ENCODE measurements at places on chromosomes 6 and 20.

- DNase-seq = no peak
These were observed 116.3 kb downstream of the SNX5 start for GRCh38 chr20:17852323-17852722.

- no peak for DNase-seq
These were observed 882 bp downstream of the CNR1 start for GRCh38 chr6:88165087-88165843.

GRCh38 chr6:138241934-138242333, 23.6 kb upstream of the PBOV1 start:
- DNase-seq = no peak

DNA sequence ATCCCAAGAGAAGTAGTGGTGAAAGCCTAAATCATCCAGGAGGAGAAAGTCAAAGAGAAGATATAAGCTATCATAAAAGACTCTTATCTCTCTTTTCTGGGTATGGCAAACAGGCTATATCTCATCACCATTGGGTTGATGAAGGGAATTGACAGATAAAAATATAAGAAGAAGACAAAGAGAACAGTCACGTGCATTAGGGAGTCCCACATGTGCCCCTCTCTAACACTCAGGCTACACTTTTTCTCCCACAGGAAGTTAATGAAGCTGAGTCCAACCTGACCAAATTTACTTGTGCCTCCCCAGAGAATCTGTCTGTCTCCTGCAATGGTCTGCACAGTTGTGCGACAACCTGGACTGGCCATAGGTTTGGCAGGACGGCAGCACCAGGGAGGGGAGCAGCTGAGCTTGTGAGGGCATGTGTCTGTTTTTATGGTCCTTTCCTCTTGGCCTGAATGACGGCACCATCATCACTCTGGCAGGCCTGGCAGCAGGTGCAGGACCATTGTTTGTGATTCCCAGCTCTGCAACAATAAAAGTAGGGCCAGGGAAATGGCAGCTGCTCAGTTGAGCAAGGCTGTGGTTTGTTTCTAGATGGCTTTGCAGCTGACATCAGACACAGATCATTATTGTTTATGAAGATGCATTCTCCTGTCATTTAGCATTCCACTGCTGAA, 144.5 kb upstream of the MCHR2 start:
- DNase-seq = no peak

DNA sequence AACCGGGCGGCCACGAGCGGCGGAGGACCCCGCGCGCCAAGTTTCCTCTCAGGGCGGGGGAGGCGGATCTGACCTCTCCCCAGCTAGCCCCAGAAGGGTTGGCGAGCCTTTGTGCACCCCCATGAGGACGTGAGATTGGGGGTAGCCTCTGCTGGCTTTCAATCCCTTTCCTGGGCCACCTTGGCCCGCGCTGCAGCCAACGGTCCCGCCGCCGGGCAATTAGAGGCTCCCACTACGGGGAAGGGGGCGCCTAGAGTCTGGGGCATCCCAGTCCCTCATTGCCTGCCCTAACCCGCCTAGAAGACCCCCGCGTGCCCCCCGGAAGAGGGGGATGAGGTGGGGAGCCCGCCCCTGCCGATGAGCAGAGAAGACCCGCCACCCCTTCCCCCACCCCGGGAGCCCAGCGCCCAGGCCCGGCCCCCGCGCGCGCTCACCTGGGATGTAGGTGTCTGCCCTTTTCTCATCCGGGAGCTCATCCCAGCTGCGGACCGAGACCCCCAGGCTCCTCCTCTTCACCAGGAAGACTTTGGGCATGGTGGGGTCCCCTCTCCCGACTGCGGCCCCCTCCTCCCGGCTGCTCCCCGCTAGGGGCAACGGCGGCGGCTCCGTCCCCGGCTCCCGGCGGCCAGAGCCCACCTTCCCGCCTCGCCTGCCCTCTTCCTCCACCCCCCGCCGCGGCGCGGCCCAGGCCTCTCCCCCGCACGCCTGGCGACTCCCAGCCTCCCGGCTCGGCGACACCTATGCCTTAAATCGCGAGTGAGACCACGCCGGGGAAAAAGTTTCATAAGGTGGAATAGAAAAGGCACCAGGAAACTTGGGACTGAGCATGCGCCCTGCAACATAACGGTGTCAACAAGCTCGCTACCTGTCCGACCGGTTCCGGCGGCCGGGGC, at the start of gene OVOL2:
Gene OVOL2, minus strand, starts transcription at position 816 of the 893 bp plus-strand sequence. Its CDS starts 282 bp downstream, at position 534.
- DNase-seq = no peak

DNA sequence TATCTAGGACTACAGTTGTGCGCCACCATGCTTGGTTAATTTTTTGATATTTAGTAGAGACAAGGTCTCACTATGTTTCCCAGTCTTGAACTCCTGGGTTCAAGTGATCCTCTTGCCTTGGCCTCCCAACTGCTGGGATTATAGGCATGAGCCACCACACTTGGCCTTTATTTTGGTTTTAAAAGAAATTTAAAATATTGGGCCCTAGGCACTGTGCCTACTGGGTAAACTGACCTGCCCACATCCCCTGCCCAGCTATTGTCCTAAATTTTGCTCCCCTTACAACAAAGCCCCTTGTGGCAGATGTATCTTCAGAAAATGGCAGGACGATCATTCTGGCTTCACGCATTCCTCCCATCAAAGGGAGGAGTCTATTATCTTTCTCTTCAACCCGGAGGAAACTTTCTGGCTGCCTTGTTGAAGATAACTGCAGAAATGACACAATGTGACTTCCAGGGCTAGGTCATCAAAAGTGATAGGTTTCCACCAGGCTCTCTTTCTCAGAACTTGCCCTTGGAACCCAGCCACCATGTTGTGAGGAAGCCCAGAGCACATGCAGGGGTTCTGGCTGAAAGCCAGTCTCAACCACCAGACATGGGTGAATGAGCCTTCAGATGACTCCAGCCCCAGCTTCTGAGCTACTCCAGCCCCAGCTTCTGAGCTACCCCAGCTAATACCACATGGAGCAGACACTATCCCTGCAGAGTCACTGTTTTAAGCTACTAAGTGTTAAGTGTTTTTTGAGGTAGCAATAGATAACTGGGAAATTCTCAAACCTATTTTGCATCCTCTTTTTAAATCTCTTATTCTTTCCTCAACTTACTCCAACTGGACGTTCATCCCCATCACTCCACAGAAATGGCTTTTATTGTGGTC, 4.6 kb upstream of the GUCA1B start:
- peak; percentile 57 for DNase-seq

DNA sequence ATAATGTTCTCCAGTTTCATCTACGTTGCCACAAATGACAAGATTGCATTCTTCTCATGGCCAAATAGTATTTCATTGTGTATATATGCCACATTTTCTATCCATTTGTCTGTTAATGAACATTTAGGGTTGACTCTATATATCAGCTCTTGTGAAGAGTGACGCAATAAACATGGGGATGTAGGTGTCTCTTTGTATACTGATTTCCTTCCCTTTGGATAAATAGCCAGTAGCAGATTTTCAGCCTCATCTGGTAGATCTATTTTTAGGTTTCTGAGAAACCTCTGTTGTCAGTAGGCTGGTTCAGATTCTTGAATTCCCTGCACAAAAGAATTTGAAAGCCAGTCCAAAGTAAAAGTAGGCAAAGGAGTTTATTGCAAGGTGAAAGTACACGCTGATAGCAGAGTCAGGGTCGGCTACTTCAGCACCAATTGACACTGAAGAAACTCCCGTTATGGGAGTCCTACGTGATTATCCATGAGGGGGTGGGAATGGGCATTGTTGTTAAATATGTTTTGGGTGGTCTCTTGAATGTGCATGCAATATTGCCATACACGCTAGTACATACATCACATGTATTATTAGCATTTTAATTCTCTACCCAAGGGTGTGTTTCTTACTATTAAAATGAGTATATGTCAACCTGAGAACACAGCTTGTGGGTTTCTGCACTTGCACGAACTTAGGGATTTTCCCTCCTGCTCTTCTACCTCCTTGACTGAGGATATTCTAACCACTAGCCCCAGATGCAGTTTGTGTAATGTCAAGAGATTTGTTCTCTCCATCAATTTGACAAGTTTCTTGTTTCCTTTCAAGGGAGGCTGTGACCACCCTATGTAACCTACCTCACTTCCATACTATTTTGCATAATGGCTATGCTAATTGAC, 14.4 kb upstream of the SLC17A2 start:
- DNase-seq = no peak

GRCh38 chr6:18596531-18596835, 209.3 kb downstream of the RNF144B start:
- DNase-seq = no peak

- DNase-seq = no peak
These were observed 695.1 kb upstream of the CITED2 start for GRCh38 chr6:140069576-140069975.

GRCh38 chr6:93238632-93239031, 180.7 kb downstream of the EPHA7 start:
- DNase-seq = no peak

DNA sequence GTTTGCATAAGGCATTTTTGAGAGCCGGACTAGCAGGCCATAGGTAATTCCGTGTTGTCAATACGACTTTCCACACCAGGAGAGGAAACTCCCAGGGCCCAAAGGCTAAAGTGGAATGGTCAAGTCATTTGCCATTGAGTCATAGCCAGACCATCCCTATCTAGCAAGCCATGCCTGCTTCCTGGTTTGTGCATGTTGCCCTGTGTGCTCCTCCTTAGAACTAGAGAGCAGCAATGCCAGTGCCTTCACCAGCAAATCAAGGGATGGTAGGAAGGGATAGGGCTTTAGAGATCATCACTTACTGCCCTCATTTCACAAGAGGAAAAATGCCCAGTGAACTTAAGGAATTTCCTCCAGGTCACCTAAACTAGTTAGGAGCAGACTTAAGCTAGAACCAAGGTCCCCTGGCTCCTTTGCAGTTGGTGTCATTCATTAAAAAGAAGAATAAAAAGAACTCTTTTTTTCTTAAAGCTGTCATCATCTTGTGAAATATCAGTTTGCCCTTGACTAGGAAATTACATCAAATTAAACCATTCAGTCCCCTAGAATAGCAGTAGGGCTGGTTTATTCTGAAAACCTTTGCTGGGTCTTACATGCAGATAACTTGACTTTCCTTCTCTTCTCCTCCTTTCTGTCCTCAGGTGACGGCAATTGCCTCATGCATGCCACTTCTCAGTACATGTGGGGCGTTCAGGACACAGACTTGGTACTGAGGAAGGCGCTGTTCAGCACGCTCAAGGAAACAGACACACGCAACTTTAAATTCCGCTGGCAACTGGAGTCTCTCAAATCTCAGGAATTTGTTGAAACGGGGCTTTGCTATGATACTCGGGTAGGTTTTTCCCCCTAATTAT, 7.4 kb downstream of the TNFAIP3 start:
- no peak for DNase-seq

DNA sequence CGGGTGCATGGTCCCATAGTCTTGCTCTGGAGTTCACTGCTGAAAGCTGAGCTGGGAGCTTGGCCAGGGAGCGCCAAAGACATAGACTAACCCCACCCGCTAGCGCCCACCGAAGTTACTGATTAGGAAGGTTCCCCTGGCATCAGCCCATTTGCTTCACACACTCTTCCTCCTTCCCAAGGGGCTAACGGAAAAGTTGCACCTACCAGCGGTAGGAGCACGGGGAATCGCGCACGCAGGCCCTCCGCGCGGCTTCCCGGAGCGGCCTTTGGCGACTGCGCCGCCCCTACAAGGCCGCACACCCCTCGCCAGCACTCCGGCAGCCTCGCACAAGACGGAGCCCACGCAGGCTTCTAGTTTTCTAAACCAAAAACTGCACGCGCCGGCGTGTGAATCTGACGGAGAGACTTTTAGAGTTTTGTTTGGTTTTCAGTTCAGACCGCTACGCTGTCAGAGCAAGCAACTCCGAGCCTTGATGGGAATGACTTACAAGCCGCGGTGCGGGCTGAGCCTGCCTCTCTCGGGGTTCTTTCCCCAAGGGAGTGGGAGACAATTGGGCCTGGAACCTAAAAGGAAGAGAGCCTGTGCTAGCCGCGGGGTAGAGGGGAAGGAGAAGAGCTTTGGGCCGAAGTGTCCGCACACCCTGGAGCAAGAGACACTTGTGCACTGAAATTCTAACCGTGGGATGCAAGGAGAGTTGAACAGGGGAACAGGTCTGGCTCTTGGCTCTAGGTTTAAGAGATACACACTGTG, 891 bp upstream of the POU3F2 start:
- no peak for DNase-seq

- DNase-seq = no peak
These were observed 72.4 kb downstream of the SHLD1 start for GRCh38 chr20:5822569-5822968.

- DNase-seq = peak; percentile 93
These were observed 444.1 kb upstream of the SOX4 start for GRCh38 chr6:21149470-21149869.

GRCh38 chr6:168208402-168208801, 111.2 kb downstream of the DACT2 start:
- DNase-seq = no peak

GRCh38 chr6:150603176-150603575, 3.5 kb downstream of the PLEKHG1 start:
- DNase-seq = no peak

DNA sequence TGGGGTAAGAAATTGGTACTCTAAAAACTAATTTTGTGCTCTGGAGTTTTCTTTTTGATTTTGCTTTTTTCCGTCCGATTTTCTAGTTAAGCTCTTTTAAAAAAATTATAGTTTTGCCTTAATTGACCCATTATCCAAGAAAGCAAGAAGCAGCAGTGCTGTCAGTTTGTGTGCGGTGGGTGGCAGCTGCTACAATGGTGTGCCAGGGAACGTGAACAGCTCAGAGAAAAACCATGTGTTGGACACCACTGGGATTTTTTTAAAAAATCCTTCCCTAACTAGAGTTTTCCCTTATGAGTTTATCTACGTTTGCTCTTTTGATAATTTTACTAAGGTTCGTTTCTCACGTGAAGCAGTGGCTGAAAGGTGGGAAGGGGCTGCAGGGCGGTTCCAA, 8.0 kb downstream of the MAP3K5 start:
- no peak for DNase-seq

GRCh38 chr6:127302728-127303660, 36.3 kb downstream of the RNF146 start:
- peak; percentile 43 for DNase-seq

DNA sequence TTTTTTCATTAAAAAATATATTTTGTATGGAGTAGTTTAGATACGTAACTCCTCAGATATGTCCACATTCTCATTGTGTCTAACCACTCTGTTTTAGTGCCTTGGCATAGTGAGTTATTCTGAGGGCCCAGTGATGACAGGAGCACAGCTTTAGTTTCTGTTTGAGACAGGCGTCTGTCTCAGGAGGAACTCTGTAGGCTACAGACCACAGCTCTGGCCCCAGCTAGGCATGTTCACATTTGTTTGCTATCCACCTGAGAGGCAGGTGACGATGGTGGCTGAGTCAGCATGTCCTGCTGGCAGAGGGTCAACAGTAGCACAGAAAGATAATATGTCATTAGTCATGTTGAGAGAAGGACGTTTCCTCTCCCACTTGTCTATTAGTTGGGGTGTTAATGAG, 16.3 kb downstream of the LRRC1 start:
- DNase-seq = peak; percentile 52
